ENCODE measurements at places on chromosomes 11 and 22.

DNA sequence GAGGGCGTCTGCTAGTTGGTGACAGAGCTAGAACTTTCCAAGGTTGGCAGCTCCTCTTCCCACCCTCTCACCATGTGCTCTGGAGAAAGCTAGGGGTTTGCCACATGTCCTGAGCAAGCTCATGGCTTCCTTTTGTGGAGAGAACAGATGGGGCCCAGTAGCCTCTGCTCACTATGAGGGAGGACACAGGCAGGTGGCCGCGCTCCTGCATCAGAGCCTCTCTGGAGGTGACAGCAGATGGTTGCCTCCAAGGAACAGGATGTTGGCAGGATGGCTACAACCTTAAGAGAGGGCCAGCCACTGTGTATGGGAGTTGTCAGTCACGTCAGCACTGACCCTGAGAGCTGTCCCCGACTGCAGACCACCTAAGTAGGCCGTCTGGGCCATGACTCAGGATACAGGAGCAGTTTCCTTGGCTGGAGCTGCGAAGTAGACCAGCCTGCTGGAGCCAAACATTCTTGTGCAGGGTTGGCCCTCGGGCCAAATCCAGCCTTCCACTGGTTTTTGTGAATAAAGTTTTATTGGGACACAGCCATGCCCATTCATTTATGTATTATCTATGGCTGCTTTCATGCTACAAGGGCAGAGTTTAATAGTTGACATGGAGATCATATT is 28.0 kb downstream of the SGSM1 start:
- DNase-seq = no peak

- DNase-seq = no peak
These were observed 134.1 kb downstream of the COMMD9 start for GRCh38 chr11:36155124-36155561.

GRCh38 chr11:66226101-66226500 is 42.3 kb upstream of the RAB1B start:
- DNase-seq = no peak

DNA sequence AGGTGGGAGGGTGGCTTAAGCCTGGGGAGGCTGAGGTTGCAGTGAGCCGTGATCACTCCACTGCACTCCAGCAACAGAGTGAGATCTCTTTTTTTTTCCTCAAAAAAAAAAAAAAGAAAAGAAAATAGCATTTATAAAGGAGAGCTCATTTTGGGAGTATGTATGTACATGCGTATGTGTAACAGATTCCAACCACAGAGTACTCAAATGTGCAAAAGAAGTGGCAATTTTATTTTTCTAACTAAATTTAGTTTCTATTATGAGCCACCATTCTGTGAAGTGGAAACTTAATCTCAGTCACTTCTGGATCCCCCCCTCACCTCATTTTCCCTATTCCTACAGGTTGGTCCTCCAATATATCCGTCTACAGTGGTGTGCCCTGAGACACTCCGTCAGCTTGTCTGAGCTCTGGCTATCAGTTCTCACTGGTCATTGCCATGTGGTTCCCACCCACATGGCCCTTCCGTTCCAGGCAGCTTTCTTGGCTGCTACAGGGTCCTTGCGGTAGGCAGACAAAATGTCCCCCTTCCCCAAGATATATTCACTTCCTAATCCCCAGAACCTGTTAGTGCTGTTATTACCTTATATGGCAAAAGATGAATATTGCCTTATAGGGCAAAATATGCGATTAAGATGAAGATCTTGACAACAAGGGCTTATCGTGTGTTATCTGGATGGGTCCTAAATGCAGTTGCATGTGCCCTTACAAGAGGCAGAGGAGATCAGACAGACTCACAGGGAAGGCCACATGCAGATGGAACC is 35.8 kb upstream of the TSKU start:
- no peak for DNase-seq

- no peak for DNase-seq
These were observed 532 bp downstream of the EIF4G2 start for GRCh38 chr11:10808235-10808552.
